Activated T-helper 1 cell treated with anti-CD3 and anti-CD28 coated beads, Interleukin-12 subunit alpha, Interleukin-12 subunit beta, Interleukin-2, Interleukin-4 antibody, amounts not matched to agents 30 ng/mL and 10 ng/mL and 1 ng/mL, durations not matched to agents 14 hours and 24 hours and 36 hours (primary cell): ENCODE measurements at places on chromosomes 2 and 18. TPM values are rescaled to one million over a fixed set of nuclear protein-coding genes. Genes with fewer than 3 reads are reported as not detected.

DNA sequence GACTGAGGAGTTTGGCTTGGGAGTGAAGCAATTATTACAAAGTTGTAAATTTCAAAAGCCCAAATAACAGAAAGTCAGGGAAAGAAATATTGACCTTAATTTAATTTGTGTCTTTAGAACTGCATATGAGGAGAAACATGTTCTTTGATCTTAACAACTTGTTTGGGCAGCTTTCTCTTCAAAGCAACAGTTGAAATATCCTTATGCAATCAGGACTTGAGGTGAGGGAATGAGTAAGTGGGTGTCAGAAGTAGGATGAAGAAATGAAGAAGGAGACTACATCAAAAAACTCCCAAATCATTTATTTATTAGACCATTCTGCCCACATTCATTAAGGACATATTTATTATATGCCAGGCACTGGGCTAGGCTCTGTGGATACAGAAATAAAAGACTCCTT lies 129.4 kb downstream of the GCA start:
- no peak for DNase-seq

GRCh38 chr2:230208576-230208975 lies 11.2 kb downstream of the SP110 start:
- no peak for DNase-seq

GRCh38 chr2:101823347-101823791 lies 125.9 kb downstream of the MAP4K4 start:
- DNase-seq, result peak; percentile 63

DNA sequence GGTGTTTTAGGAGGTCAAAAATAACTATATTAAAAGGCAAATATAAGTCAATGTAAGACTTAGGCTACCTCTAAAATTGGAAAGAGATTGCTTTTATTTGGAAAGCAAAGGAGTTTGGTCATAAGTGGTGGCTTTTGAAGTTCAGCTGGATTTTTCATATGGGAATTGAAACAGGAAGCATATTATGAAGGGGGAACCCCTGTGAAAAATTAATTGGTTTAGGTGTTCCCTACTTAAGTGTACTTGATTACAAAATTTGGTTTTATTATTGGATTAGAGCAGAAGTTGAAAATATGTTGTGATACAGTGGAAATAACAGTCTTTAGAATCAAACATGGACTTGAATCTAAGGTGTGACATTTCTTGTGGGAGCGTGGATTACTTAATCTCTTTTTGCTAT lies 121.4 kb upstream of the TTC27 start:
- DNase-seq, result no peak

GRCh38 chr2:24906466-24906865 lies 13.6 kb downstream of the ADCY3 start:
- no peak for DNase-seq

DNA sequence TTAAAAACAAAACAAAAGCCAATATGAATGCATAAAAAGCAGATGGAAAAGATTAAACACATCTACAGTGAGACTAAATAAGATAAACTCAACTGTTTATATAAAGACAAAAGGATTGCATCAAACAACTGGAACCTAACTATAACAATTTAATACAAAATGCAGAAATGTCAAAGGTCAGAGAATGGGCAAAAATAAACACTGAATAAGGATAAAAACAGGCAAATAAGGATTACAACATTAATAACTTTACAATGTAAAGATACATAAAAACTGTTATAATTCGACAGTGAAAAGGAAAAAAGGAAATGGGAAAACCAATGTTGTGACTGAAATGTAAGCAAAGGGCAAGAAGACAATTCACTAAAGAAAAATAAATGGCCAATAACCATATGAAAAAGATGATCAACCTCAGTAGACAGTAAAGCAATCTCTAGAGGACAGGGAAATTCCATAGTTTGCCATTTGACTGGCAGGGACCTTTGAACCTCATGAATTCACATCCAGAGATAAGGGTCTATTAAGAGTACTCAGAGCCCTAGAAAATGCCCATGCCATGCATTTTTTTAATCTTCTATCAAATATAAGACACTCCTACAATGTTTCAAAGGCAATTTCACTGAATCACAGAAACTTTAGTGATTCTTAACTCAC lies 83.7 kb downstream of the TMEM131 start:
- no peak for DNase-seq

- no peak for DNase-seq
Observed at GRCh38 chr18:74066018-74066417, 81.6 kb downstream of the FBXO15 start.

- no peak for DNase-seq
Observed at GRCh38 chr2:233101816-233102215, 41.7 kb downstream of the INPP5D start.

GRCh38 chr18:42281124-42281523 lies 326.1 kb downstream of the PIK3C3 start:
- no peak for DNase-seq

DNA sequence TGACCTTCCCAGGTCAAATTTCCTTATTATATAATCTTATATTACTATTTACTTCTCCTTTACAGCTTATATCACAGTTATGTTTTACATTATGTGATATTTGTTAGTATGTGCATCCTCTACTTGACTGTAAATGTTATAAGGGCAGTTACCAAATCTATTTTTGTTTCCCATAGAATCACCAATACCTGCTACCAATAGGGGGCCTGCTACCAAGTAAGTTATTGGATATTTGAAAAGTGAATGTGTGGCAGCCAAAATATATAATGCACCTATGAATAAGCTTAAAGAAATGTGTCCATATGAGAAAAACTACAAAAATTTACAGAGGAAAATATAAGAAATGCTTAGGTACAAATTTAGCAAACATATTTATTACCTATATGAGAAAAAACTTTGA lies 23.9 kb upstream of the CTAGE1 start:
- no peak for DNase-seq

DNA sequence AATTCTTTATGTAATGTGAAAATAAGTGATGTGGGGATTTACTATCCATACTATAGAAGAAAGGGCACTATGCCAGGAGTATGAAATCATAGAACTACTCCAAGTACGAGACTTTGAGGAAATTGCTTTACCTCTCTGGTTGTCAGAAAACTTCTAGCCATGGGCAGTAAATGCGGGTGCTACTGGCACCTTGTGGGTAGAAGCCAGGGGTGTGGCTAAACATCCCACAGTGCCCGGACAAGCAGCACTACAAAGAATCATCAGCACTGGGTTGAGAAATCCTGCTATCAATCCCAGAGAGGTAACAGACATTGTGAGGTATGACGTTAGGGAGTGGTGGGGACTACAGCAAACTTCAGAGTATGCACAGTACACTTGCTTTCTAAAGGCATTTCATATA lies 453.5 kb upstream of the TNP1 start:
- no peak for DNase-seq

DNA sequence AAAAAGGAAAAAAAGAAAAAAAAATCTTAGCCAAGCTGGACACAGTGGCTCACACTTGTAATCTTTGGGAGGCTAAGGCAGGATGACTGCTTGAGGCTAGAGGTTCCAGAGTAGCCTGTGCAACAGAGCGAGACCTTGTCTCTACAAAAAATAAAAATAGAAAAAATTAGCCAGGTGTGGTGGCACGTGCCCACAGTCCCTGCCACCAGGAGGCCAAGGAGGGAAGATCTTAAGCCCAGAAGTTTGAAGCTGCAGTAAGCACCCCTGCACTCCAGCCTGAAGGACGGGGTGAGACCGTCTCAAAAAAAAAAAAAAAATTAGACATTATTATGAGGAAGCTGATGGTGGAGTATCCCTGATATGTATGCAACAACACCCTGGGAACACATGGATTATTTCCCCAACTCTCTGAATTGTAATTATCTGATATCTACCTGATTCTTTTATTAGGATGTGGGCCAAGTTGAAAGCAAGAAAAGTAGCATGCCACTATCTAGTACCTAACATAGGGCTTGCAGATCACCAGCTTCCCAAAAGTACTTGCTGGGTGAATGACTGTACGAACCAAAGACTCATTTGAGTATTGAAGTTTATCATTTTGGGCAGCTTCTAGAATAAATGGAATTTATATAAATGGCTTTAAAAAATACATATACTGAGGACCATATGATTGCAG lies 140.9 kb downstream of the TCF4 start:
- DNase-seq, result no peak

DNA sequence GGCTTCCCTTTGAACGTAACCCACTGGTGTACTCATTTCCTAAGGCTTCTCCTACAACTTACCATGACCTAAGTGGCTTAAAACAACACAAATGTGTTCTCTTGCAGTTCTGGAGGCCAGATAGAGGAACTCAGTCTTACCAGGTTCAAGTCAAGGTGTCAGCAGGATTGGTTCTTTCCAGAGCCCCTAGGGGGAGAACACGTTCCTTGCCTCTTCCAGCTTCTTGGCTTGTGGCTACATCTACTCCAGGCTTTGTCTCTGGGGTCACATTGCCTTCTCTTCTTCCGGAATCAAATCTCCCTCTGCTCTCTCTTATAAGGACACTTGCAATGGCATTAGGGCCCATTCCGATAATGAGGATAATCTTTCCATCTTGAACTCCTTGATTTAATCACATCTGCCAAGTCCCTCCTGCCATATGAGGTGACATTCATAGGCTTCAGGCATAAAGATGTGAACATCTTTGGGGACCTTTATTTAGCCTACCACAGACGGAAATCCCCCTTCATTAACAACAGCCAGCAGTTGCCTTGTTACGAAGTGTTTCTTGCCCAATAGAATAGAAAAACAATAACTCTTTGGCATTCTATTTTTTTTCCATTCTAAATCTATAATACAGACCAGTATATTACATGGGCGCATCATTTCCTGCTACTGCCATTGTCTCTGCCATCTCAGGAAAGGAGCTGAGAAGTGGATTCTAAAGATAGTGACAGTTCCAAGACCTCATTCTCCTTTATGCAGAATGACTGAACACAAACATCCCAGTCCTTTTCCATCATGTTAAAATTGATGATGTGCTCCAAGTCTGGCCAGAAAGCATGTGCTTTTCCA lies 362.0 kb downstream of the ZNF521 start:
- no peak for DNase-seq

The SPAG16 gene
- total RNA-seq, result 7.3 TPM in 2 replicates

The ROCK2 gene
- 20.5 and 21.7 TPM in 2 replicates for total RNA-seq

The AP1S3 gene
- total RNA-seq, result 11.9 and 14.4 TPM in 2 replicates
